T follicular helper cell (primary cell): ENCODE measurements at places on chromosomes 16 and 17.
A peak's percentile ranks its signal among the peaks of the same experiment; 100 is the strongest.

GRCh38 chr16:71627731-71628181 lies 1.8 kb downstream of the MARVELD3 start:
- DNase-seq, result no peak

GRCh38 chr17:50430821-50431618 lies 5.0 kb downstream of the ACSF2 start:
- DNase-seq, result no peak

DNA sequence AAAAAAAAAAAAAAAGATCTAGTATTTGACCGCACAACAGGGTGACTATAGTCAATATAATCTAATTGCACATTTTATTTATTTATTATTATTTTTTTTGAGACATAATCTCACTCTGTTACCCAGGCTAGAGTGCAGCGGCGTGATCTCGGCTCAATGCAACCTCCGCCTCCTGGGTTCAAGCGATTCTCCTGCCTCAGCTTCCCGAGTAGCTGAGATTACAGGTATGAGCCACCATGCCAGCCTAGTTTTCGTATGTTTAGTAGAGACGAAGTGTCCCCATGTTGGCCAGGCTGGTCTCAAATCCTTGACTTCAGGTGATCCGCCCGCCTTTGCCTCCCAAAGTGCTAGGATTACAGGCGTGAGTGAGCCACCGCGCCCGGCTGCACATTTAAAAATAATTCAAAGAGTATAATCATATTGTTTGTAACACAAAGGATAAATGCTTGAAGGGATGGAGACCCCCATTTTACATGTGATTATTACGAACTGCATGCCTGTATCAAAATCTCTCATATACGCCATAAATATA lies 794 bp downstream of the ANKS3 start:
- DNase-seq, result no peak

DNA sequence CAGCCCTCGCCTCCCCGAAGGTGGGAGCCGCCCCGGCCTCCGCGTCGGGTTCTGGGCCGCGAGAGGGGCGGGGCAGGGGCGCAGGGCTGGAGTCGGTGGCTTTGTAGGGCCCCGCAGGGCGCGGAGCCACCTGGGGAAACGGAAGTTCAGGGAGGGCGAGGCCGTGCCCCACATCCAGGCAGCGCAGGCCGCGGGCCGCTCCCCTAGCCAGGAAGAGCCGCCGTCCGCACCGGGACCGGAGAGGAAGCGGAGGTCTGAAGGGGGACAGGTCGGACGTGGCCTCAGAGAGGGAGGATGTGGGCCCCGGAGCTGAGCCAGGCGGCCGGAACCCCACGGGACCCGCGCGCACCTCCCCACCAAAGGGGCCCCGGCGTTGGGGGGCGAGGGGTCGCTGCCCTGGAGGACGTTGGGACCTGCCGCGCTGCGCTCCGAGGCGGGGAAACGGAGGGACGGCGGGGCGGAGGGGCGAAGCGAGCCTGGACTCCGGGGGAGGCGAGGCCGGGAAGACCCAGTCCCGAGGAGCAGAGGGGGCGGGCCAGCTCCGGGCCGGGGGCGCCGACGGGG lies 482 bp upstream of the SLC16A3 start:
- no peak for DNase-seq

DNA sequence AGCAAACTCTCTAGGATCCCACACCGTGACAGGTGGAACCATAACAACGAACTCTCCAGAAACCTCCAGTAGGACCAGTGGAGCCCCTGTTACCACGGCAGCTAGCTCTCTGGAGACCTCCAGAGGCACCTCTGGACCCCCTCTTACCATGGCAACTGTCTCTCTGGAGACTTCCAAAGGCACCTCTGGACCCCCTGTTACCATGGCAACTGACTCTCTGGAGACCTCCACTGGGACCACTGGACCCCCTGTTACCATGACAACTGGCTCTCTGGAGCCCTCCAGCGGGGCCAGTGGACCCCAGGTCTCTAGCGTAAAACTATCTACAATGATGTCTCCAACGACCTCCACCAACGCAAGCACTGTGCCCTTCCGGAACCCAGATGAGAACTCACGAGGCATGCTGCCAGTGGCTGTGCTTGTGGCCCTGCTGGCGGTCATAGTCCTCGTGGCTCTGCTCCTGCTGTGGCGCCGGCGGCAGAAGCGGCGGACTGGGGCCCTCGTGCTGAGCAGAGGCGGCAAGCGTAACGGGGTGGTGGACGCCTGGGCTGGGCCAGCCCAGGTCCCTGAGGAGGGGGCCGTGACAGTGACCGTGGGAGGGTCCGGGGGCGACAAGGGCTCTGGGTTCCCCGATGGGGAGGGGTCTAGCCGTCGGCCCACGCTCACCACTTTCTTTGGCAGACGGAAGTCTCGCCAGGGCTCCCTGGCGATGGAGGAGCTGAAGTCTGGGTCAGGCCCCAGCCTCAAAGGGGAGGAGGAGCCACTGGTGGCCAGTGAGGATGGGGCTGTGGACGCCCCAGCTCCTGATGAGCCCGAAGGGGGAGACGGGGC lies 1.3 kb downstream of the SPN start:
- DNase-seq, result no peak

- no peak for DNase-seq
Measured at GRCh38 chr17:80861418-80861815, 130.2 kb upstream of the CHMP6 start.

GRCh38 chr17:54157542-54157941 lies 334.8 kb downstream of the KIF2B start:
- DNase-seq, result no peak

DNA sequence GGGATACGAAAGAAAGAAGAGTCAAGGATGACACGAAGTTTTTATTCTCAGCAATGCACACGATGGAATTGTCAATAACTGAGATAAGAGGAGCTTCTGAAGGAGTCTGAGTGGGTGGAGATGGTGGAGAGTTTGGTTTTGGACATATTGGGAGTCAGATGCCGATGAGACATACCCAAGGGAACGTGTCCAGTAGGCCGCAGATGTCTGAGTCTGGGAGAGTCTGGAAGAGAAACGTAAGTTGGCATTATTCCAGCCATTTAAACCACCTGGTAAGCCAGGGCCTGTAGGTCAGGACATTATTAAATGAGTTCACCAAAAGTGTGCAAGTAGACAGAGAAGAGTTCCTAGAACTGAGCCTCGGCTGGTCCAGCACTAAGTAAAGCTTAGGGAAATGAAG lies 478.3 kb upstream of the CDH5 start:
- no peak for DNase-seq

DNA sequence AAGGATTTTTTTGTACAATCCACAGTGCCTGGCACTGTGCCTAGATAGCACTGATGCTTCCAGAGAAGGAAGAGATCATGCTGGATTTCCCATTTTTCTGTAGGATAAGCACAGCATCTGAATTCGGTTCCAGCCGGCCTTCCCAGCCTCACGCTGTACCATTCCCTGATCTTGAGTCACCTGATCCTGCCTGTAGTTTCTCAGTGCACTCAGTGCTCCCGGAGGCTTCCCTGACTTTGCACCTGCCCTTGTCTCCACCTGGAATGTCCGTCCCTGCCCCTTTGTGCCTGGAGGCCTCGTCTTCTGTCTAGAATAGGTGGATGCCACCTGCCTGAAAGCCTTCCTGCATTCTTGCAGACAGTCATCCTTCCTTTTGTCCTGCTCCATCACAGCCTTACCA lies 179.9 kb downstream of the CCDC182 start:
- DNase-seq, result no peak

DNA sequence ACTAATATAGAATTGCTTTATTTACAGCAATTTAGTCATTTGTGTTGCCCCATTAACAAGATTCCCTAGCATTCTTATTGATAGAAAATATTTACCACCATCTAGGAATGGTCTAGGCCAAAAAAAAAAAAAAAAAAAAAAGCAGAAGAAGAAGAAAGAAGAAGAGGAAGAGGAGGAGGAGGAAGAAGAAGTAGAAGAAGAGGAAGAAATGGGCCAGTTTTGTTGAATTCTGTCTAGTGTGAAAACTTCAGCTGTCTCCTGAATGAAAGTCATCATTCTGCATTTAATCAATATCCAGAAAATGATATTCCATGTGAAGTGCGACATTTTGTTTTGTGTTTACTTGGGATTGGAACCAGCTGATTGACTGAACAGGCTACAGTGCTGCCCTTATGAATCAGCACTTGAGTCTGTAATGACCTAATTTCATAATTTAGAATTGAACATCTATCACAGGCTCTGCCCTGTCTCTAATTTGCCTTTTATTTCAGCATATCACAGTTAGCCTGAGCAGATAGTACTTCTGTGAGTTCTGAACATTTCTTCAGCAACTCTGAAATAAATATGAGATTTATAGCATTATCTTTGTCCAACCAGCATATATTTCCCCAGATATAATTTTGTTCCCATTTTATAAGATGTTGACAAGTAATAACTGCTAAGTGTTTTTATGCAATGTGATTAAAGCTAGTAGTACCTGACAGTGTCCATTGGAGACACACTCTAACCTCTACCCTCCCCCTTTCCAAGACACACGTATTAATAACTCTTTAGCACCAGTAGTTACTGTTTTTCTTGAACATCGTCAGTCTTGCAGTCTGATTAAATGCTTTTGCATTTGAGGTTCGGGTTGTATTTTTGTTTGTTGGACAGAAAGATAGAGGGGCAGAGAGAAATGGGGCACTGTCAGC lies 5.9 kb downstream of the ANKFN1 start:
- DNase-seq, result no peak

GRCh38 chr16:3576211-3576610 lies 992 bp downstream of the NLRC3 start:
- DNase-seq, result no peak

DNA sequence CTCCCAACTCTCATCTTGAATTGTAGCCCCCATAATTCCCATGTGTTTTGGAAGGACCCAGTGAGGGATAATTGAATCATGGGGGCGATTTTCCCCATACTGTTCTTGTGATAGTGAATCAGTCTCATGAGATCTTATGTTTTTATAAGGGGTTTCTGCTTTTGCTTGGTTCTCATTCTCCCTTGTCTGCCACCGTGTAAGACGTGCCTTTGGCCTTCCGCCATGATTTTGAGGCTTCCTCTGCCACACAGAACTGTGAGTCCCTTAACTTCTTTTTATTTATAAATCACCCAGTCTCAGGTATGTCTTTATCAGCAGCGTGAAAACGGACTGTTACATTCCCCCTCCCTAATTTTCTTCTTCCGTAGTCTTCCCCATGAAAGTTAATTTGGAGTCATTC lies 124.0 kb downstream of the ABCA8 start:
- DNase-seq, result no peak

GRCh38 chr17:5793899-5794298 lies 209.6 kb upstream of the NLRP1 start:
- DNase-seq, result no peak

DNA sequence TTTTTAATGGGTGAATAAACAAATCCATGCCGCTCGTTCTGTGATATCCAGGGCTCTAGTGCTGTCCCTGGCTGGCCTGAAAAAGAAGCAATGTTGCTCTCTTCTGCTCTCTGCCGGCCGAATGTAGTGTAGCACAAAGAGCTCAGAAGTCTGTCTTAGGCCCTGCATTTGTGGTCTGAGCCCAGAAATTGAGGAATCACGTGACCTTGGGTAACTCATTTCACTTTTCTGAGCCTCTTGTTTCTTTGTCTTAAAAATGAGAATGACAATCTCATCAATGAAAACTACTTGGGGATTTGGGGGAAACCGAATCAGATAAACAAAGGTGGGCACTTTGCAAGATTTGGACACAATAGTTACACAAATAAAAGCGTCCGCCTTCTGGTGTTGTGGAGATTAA lies 381.6 kb upstream of the ASIC2 start:
- DNase-seq, result peak; percentile 6

GRCh38 chr17:13931111-13931526 lies 138.2 kb upstream of the COX10 start:
- no peak for DNase-seq

GRCh38 chr16:9248162-9248561 lies 156.7 kb downstream of the HAPSTR1 start:
- DNase-seq, result no peak

DNA sequence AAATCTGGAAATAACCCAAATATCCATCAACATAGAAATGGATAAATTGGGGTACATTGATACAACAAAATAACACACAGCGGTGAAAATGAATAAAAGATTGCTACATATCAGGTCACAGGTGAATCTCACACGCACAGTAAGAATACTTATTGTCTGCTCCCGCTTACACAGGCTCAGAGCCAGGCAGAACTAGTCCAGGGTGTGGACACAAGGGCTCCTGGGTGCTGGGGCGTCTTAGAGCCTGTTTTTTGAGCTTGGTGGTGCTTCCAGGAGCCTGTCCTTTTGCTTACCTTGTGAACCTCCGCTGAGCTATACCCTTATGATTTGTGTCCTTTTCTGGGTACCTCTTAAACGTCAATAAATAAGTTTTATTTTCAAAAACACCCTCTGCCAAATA lies 19.8 kb upstream of the C16orf74 start:
- no peak for DNase-seq

GRCh38 chr17:9982159-9982558 lies 77.1 kb upstream of the RCVRN start:
- no peak for DNase-seq
